ENCODE measurements at places on chromosomes 6 and 20.

GRCh38 chr6:45835721-45836437 is 179.8 kb downstream of the CLIC5 start:
- DNase-seq = no peak

DNA sequence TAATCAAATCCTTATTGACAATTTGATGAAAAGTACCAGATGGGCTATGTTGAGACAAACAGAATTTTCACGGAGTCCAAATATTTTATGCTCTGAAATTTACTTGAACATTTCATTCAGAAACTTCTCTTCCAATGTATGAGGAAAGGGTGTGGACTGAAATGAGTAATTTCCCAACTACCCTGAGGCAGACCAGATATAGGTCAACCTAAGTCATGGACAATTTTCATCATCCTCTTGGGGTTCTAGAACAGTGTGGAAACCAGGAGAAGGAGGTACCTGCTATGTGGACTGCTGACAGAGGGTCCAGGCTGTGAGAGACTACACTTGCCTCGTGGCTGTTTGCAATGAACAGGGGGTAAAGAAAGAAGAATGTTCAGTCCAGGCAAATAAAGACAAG is 323.0 kb downstream of the ESR1 start:
- no peak for DNase-seq

GRCh38 chr20:10427060-10427692 is 6.8 kb downstream of the MKKS start:
- no peak for DNase-seq

DNA sequence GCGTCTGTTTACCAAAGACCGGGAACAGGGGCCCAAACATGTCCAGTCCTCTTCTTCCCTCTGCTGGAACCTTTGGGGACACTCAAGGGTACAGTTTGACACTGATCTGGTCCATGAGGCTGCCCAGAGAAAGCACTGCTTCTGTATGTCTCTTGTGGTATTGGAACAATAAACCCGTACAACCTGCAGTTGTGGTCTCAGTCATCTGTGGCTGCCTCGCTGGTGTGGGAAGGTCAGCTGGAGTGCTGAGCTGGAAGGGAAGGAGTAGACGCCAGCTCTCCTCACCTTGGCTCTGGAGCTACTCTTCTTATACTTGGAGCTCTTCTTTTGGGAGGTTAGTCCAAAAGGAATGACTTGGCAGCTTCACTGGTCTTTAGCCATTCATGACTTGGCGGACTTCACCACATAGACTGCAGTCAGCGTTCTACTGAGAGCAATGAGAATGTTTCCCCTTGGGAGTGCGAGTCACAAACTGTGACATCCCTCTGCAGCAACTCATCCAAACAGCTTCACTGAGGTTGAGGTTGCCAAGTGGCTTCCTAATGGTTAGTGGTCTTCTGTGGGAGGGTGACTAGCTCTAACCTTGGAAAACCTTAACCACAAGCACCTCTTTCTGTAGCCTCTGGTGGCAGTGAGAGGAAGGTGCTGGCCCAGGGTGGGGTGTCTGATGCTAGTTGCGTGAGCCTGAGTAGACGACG is 81.2 kb downstream of the ASXL1 start:
- DNase-seq = no peak

GRCh38 chr6:159053781-159054398 is 9.1 kb upstream of the TAGAP start:
- no peak for DNase-seq

DNA sequence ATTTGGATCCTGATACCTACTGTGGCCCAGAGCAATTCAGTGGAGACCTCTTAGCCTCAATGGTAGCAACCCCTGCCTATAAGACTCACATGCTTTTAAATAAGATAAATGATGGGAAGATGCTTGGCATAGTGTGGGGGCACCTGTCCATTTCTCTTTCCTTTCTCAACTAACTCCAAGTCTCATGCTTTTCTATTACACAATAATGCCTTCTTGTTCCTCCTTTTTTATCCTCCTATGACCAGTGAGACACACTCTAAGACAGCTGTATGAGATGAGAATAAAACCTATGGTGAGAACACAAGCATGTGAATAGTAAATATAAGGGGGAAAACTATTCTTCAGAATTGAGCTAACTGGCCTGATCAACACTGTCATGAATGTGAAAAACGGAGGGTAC is 147.0 kb upstream of the STXBP5 start:
- DNase-seq = no peak

GRCh38 chr6:138572167-138572875 is 73.0 kb upstream of the NHSL1 start:
- DNase-seq = no peak

DNA sequence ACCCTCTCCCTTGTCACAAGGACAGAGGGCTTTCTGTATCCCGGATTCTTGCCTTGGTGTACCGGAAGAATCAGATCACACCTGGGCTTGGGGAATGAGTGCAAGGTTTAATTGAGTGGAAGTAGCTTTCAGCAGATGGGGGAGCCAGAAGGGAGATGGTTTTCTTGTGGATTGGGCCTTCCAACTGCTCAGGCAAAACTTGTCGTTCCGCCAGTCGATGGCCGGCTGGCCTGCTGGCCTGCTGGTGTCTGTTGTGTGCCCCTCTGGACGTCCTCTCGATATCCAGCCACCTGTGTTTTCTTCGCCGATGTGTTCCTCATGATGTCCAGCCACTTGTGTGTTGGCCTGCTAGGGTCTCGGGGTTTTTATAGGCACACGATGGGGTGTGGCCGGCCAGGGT is 168.1 kb downstream of the CDKAL1 start:
- no peak for DNase-seq

GRCh38 chr20:56359212-56360132 is 698 bp downstream of the FAM210B start:
- no peak for DNase-seq

GRCh38 chr6:147361311-147361981 is 147.0 kb upstream of the SAMD5 start:
- DNase-seq = no peak

DNA sequence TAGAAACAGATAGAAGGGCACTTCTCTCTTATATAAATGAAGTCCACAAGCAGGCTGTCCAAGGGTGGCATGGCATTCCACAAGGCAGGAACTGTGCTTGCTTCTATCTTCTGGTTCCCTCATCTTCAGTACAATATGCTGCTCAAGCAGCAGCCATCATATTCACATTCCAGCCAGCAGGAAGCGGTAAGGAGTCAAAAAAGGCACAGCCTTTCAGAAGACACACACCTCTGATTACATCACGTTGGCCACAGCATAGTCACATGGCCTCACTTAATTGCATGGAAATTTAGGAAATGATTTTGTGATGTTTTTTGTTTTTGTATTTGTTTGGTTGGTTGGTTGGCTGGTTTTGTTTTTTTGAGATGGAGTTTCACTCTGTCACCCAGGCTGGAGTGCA is 19.0 kb downstream of the REM1 start:
- no peak for DNase-seq

DNA sequence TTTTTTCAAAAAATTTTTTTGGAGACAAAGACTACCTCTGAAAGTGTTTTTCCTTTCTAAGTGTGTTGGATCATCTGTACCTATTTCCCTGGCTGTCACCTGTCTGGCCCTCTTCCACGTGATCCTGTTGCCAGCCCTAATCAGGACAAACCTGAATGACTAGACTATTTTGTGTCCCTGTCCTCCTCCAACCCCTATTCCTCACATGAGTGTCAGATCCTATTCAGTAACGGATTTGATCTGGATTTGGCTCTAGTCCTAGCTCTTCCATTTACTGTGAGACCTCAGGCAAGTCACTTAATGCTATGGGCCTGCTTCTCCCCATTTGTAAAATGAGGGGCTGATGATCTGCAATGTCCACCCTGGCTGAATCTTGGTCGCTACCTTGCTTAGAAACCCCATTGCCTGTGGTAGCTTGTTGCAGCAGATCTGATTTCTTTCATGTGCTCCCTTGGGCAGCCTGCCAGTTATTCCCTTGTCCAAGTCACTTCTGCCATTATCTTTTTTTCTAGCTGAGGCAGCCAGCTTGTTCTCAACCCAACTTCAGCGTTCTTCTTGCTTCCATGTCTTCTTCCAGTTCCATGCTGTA is 4.8 kb downstream of the PHF20 start:
- no peak for DNase-seq

- DNase-seq = no peak
Measured at GRCh38 chr6:40336940-40337760, 250.0 kb downstream of the LRFN2 start.
